Globus pallidus (tissue), 1 donor: ENCODE measurements at places on chromosomes 6 and 20.

GRCh38 chr6:155067956-155068615 lies 73.0 kb downstream of the TIAM2 start:
- no peak for DNase-seq

DNA sequence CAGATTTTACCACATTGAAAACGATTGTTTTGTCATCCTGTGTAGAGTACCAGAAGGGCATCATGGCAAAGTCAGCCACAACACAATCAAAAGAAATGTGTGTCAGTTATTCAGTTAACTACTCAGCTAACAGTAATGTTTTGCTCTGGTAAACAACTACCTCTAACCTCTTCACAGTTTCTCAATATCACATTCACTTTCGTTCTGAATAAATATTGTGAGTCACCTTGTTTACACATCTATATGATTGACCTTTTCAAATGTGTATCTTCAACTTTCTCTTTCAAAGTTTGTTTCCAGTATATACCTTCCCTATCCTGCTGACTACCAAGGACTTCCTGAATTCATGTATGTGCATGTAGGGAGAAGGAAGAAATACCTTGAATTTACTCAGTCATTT lies 216.6 kb upstream of the UFL1 start:
- no peak for DNase-seq

DNA sequence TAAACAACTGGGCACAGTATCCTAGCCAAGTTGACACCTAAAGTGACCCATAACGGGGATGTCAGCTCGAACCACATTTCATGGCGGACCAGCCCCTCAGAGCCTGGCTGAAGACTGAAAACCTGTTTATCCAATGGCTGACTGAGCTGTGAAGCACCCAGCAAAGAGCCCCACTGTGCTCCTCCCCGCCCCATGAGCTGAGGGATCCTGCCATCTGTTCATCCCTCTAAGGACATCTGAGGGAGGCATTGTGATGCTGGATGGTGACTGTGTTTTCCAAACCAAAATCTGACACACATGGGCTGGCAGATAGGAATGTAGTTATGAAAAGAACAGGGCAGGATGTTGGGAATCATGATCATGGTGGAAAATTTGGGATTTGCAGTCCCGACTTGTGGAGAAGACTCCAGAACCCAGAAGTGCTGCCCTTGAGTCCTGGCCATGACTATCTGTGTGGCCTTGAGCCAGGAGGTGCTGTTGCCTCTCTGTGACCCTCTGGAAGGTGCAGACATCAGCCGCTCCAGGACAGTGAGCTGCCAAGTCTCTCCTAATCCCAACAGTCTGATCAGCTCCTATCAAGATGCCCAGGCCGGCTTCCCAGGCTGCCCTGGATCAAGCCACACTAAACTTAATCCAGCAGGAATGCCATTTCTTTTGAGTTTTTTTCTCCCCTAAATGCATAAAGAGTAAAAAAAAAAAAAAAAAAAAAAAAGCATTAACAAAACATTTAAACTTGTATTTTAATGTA lies 5.7 kb downstream of the EDN3 start:
- DNase-seq, result no peak

DNA sequence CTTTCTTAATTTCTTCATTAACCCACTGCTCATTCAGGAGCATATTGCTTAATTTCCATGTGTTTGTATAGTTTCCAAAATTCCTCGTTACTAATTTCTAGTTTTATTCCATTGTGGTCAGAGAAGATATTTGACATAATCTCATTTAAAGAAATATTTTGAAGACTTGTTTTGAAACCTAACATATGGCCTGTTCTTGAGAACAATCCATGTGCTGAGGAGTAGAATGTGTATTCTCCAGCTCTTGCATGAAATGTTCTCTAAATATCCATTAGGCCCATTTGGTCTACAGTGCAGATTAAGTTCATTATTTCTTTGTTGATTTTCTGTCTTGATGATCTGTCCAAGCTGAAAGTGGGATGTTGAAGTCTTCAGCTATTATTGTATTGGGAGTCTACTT lies 251.7 kb downstream of the ALDH8A1 start:
- DNase-seq, result no peak

GRCh38 chr6:135044639-135045038 lies 10.0 kb downstream of the HBS1L start:
- no peak for DNase-seq

GRCh38 chr6:134363323-134364039 lies 45.6 kb upstream of the SGK1 start:
- no peak for DNase-seq

DNA sequence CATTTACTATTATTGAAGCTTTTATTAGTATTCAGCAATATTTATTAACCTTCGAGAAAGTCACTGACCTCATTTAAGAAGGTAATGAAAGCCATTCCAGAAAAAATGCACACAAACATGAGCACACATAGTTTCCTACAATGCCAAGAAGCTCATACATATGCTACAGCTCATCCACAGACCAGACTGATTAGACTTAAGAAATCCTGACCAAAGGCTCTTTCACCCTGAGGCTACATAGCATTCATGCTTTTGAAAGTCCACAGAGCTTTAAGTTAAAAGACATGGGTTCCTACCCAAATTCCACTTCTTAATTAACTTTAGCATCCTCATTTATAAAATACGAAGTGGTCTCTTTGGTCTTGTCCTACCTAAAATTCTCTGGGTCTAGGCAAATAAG lies 430.4 kb downstream of the TBC1D32 start:
- no peak for DNase-seq
